ENCODE measurements at places on chromosomes 3 and 15.
A peak's percentile ranks its signal among the peaks of the same experiment; 100 is the strongest.

DNA sequence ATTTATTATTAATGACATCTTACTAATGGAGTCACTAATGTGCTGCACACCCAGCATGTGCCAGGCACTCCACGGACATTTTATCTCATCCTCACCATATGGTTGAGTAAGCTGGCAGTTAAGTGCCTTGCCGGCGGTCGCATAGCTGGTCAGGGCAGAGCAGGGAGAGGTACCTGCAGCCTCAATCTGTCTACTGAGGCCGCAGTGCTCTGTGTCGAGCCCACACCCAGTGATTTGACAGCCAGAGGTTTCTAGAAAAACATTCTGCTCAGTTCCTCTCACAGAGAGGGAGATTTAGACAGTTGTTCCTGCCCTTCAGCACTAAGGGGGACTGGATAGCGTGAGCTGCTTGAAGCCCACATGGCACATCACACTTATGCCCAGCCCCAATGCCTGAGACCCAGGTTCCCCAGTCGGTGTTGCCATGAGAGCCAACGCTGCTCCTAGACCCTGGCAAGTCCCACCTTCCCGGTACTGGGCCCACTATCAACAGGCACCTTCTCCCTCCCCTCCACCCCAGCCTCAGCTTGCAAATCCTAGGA, 2.6 kb downstream of the LIPC start:
- DNase-seq: no peak

DNA sequence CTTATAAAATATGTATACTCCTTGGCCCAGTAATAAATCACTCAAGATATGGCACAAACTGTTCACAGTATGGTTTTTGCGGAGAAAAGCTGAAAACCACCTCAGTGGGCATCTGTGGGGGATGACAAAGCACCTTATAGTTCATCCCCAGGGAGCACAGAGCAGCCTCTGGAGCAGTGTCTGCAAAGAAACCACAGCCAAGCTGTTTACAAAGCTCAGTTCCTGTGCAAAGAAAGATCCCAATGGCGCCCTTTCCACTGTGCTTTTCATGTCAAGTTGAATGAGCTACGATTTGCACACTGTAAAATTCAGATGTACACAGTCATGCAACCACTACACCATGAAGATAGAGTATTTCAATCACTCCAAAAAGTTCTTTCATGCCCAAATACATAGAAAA, 2.5 kb upstream of the EFCC1 start:
- no peak for DNase-seq

GRCh38 chr15:39623529-39623931, 42.7 kb downstream of the THBS1 start:
- DNase-seq: no peak

GRCh38 chr3:35617370-35617769, 22.0 kb upstream of the ARPP21 start:
- no peak for DNase-seq

DNA sequence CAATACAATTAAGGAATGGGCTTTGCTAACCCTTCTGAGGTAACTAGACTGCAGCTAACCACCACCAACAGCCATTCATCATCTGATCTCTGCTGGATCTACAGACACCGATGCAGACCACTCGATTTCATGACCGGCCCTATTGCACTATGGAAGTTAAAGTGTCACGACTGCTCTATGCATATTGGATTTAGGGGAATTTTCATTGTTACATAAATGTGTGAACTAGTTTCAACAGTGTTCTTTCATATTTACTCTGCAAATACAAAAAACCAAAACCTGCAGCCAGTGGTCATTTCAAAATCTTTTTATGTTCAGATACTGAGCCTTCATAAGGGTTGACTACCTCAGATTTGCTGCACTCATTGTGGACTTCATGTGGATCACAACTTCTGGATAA, 14.5 kb downstream of the CDV3 start:
- no peak for DNase-seq

DNA sequence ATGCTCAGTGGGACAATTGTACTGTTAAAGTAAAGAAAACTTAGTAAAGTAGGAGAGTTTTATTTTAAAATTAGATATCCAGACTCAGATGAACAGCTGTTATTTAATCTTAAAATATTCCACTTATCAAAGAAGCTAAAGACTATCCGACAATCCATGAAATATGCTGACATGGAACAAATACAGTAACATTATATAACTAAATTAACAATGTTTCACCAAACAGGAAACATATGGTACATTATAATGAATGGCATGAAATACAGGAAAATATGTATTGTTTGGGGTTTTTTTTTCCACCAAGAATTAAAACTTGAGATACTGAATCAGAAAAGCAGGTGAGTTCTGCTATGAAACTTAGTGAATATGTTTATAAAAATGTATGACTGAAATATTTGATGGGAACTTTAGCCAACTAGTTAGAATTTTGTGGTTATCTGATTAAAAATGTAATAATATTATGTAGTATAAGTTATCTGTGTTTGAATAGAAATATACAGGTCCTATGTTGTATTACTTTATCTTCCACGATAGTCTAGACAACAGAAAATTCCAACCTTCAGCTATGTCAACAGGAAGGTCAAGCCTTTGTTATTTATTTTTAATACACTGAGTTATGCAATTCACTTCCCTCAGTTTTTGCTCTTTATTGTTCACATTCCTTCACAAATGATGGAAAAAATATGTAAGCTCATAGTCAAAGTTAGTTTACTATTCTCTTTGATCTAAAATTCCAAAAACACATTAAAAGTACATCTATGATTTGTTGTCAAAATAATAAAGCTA, 72.7 kb downstream of the UACA start:
- DNase-seq: no peak

DNA sequence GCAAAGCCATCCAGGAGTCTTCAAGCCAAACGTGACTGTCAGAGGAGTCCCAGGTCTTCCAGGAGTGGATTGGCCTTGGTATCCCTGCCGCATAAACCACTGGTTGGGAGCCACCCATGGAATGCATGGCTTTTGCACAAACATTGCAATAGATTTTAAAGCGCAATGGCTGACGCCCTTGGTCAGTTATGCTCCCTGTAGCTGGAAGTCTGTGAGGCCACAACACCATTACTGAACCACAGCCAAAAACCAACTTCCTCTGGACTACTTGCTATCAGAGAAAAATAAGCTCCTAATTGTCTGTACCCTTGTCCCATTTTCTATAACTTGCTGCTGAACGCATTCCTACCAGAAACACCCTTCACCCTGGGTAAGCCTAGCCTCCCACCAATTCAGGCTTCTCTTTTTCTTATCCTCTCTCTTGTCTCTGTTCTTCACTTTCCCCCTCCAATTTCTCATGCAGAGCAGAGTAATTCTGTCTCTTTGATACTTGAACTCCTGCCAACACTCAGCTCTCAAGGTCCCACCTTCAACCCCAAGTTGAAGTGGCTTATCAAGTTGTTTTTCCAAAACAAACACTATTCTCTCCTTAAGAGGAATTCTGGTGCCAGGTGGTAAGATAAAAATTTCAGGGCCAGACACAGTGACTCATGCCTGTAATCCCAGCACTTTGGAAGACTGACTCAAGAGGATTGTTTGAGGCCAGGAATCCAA, 176.4 kb upstream of the UBE2E1 start:
- no peak for DNase-seq

GRCh38 chr3:178003756-178004155, 532.5 kb upstream of the KCNMB2 start:
- DNase-seq: no peak

DNA sequence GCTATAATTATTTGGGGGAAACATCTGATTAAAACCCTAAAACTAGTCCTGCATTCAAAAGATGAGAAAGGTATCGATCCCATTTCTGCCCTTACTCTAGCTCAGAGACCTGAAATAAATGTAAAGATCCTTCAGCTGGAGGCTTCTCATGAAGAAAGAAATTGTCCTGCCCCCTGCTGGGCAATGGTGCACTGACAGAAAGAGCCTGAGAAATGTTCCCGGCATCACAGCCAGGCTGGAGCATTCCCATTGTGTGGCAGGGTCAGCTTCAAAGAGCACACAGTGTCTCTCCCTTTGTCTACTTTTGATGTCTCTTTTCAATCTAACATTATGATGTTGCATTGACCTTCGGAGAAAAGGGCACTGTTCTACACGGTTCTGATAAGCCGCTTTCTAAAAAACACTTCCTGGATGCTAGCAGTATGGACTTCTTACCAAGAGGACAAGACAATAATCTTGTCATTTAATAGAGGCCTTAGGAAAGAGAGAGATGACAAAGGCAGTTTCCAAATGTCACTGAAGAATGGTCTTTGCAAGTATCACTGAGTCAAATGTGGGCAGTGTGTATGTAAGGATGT, 287.5 kb downstream of the MAGI1 start:
- DNase-seq: no peak

GRCh38 chr3:192064959-192065358, 604.0 kb downstream of the PYDC2 start:
- DNase-seq: no peak

GRCh38 chr3:69409831-69410230, 23.9 kb upstream of the FRMD4B start:
- DNase-seq: no peak

DNA sequence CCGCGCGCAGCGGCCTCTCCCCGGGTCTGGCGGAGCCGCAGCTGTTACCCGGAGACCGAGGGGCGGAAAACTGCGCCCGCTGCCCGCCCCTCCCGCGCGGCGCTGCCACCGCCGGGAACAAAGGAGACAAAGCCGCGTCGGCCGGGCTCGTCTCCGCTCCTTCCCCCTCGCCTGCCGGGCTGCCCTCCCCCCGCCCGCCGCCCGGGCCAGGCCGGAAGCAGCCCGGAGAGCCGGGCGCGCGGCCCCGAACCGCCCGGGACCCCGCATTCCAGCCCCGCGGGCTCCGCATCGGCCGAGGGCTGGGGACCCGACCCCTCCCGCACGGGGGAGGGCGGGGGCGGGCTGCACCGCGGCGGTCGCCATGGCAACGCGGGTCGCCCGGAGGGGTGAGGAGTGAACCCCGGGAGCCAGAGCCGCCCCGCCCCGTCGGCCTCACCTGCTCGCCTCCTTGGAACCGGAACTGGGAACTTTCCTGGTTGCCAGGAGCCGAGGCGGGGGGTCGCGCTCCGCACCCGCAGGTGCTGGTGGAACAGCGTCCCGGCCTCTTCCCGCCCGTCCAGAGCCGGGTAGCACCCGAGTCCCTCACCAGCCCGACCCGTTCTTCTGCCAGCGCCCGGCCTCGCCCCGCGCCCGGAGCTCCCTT, 448 bp downstream of the PLXNB1 start:
- DNase-seq: peak; percentile 52

DNA sequence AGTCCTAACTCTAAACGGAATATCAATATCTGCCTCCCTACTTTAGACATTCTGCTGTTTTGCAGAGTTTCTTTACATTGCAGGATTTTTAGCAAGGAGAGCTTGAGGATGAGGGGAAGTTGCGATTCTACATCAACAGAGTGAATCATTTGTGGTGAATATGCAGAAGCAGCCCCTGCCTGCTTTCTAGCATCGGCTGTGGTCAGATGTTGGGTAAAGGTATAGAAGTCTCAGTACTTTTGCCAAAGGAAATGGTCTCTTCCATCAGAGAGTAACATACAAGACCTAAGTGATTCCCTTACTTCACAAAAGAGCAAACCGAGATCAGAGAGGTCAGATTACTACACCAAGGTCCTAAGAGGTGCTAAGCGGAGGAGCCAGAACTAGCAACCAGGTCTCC, 15.2 kb downstream of the ST3GAL6 start:
- DNase-seq: no peak

DNA sequence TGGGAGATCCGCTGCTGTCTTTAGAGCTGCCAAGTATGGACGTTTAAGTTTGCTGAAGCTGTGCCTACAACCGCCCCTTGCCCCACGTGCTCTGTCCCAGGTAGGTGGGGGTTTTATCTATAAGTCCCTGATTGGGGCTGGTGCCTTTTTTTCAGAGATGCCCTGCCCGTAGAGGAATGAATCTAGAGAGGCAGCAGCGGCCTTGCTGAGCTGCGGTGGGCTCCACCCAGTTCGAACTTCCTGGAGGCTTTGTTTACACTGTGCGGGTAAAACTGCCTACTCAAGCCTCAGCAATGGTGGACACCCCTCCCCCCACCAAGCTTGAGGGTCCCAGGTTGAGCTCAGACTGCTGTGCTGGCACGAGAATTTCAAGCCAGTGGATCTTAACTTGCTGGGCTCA, 83.4 kb upstream of the FGF7 start:
- DNase-seq: no peak

- DNase-seq: no peak
Measured at GRCh38 chr3:195154793-195155535, 116.0 kb downstream of the XXYLT1 start.
